ENCODE measurements at places on chromosomes 12 and 14.

- no peak for DNase-seq
Measured at GRCh38 chr12:33438025-33438772, 1.4 kb downstream of the SYT10 start.

DNA sequence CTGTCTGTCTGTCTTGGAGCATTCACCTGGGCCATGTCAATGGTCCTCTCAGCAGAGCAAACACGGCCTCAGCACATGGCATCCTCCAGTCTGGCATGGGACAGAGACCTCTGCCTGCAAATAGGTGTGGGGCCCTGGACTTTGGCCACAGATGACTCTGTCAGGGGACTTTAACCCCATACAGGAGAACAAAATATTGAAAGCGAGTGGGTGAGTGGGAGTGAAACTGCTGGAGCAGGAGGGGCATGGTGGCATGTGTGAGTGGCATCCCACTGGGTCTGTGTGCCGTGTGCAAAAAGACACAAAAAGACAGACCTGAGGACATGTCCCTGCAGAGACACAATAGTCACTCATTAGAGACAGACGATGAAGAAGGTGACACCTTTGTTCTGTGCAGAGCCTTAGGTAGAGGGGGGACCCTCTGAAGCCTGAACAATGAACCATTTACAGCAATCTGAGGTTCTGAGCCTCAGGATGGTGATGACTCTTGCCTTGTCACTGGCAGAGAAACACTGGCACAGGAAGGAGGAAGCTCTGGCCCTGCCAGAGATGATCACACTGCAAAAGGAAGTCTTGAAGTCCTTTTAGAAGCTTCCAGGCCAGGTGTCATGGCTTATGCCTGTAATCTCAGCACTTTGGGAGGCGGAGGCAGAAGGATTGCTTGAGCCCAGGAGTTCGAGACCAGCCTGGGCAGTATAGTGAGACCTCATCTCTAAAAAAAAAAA, 7.5 kb downstream of the LAG3 start:
- no peak for DNase-seq

GRCh38 chr12:6635375-6635855, 344 bp downstream of the LPAR5 start:
- no peak for DNase-seq

DNA sequence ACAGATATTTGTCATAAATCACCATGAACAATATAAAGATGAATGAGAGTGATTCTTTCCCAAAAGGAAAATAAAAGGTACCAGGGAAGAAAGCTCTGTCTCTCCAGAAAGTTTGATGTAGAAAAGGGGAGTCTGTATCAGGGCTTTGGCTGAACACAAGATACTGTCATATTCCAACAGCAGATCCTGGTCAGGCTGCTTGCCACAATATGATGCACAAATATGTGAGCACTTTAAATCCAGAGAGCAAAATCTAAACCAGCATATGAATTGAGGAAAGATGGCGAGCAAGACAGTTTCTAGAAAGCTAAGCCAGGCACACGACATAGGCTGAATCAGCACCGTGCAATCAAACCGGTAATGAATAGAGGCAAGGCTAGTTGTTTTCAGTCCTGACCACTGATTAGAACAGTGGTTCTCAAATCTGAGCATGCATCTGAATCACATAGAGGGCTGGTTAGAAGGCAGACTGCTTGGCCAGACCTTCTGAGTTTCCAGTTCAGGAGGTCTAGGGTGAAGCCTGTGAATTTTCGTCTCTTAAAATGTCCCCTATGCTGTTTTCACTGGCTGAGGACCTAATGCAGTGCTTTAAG, 60.7 kb downstream of the PLCZ1 start:
- DNase-seq, result no peak

All from NCI-H524 (cell line).